Left ventricle myocardium inferior (tissue), 1 donor: ENCODE measurements at places on chromosomes 3 and 15.

- no peak for DNase-seq
Measured at GRCh38 chr3:110969229-110970211, 102.1 kb upstream of the NECTIN3 start.

DNA sequence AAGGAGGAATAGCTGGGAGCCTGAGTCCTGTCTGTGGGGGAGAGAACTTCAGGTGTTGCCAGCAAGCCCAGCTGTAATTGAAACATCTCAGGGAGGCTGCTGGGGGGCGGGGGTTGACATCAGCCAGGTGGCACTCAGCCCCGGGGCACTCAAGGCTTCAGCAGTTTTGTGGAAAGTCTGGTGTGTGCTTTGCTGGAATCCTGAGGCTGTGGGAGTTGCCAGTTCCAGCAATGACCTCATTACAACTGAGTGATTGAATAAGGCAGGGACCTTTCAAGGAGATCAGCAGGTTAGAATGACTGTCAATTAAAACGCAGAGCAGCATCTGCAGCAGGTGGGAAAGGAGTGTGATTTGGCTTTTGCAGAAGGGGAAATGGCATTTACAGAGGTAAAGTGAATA lies 75.7 kb downstream of the FAM43A start:
- peak; percentile 40 for DNase-seq

- no peak for DNase-seq
Measured at GRCh38 chr3:142690613-142691012, 33.2 kb upstream of the TRPC1 start.

GRCh38 chr3:122052968-122053367 lies 2.2 kb upstream of the CD86 start:
- no peak for DNase-seq
